K562 (cell line): ENCODE measurements at places on chromosomes 7 and 10. TPM values are rescaled to one million over a fixed set of nuclear protein-coding genes. Genes with fewer than 3 reads are reported as not detected.

Gene KLF14
- not detected in 2 replicates for total RNA-seq

- no peak overlapping the region for H3K27ac ChIP-seq
- no peak for DNase-seq
- no peaks in the 10 kb centered on the region for H3K27me3 ChIP-seq
- peaks cover 3% of the 10 kb centered on the region; the same call in 2 of the 3 replicates for H3K4me1 ChIP-seq
These were observed 13.5 kb downstream of the CCL26 start for GRCh38 chr7:75758491-75758890.

DNA sequence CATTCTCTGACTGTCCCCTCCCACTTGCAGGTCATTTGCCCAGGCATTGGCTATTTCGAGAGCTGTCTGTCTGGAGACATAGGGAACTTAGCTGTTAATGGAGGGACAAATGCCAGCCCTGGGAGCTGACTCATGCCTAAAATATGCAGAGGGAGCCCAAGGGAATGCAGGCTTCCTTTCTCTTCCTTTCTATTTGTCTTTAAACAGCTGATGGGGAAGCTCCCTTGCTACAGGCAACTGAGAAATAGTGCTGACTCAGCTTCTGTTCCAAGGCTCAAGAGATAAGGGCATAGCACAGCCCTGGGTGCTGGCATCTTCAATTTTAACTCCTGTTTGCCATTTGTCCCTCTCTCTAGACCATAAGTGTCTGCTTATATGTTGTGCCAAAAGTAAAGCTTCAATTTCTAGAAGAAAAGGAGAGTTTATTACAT, 82.7 kb upstream of the C1GALT1 start:
- no peaks in the 10 kb centered on the region for H3K36me3 ChIP-seq
- no peak overlapping the region for H3K4me3 ChIP-seq
- peak overlapping the region; percentile 87 for H3K27ac ChIP-seq
- peaks cover 22% of the 10 kb centered on the region for H3K4me1 ChIP-seq
- peak; percentile 71 for DNase-seq
- H3K27me3 ChIP-seq, result no peaks in the 10 kb centered on the region

- no peaks in the 10 kb centered on the region for H3K36me3 ChIP-seq
- H3K27ac ChIP-seq, result no peak overlapping the region
- no peak overlapping the region for H3K4me3 ChIP-seq
- H3K27me3 ChIP-seq, result peaks cover 40% of the 10 kb centered on the region
- peaks cover 10% of the 10 kb centered on the region; the same call in 2 of the 3 replicates for H3K4me1 ChIP-seq
These were observed 85.7 kb upstream of the NMT2 start for GRCh38 chr10:15253951-15254807.

- no peaks in the 10 kb centered on the region for H3K27me3 ChIP-seq
- H3K27ac ChIP-seq, result no peak overlapping the region
- no peak overlapping the region for H3K4me3 ChIP-seq
- DNase-seq, result no peak
- H3K36me3 ChIP-seq, result no peaks in the 10 kb centered on the region
These were observed 897.9 kb upstream of the AUTS2 start for GRCh38 chr7:68700414-68700813.

- H3K36me3 ChIP-seq, result no peaks in the 10 kb centered on the region
- no peaks in the 10 kb centered on the region for H3K27me3 ChIP-seq
- no peaks in the 10 kb centered on the region for H3K4me1 ChIP-seq
- no peak overlapping the region for H3K27ac ChIP-seq
These were observed 562.9 kb upstream of the TPK1 start for GRCh38 chr7:145398758-145399157.

- no peak for DNase-seq
- no peak overlapping the region for H3K4me3 ChIP-seq
- no peaks in the 10 kb centered on the region for H3K4me1 ChIP-seq
- H3K36me3 ChIP-seq, result no peaks in the 10 kb centered on the region
These were observed 74.0 kb downstream of the FGFR2 start for GRCh38 chr10:121524157-121524817.

Gene AMPH
- total RNA-seq, result not detected in 2 replicates

DNA sequence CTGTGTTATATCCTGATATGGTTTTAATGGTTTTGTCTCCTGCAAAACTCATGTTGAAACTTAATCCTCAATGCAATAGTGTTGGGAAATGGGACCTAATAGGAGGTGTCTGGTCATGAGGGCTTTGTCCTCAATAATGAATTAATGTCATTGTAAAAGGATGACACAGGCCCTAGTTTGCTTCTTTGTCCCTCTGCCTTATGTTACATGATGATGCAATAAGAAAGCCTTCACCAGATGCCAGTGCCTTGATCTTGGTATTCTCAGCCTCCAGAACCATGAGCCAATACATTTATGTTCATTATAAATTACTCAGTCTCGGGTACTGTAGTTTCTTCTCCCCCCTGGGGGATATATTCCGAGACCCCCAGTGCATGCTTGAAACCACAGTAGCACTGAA, 1247.4 kb upstream of the SORCS1 start:
- no peak overlapping the region for H3K27ac ChIP-seq
- no peak overlapping the region for H3K4me3 ChIP-seq
- no peak for DNase-seq
- H3K27me3 ChIP-seq, result no peaks in the 10 kb centered on the region
- H3K4me1 ChIP-seq, result no peaks in the 10 kb centered on the region
- no peaks in the 10 kb centered on the region for H3K36me3 ChIP-seq

DNA sequence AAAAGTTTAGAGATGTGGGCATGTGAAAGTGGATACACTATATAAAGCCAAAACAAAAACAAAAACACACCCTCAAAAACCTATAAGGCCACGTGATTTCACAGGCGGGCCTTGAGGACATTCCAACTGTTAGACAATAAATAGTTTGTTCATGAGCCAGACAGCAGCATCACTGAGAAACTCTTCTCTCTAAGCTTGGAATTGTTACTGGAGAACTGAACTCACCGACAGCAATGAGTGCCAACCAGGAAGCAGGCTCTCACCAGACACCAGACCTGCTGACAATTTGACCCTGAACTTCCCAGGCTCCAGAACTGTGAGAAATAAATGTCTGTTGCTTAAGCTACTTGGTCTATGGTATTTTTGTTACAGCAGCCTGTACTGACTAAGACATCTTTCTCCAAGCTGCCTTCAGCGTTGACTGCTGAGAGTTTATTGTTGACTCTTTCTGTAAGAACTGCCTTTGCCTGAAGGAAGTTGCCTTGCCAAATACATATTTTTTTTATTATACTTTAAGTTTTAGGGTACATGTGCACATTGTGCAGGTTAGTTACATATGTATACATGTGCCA, 107.5 kb downstream of the EPDR1 start:
- H3K27ac ChIP-seq, result no peak overlapping the region
- H3K27me3 ChIP-seq, result no peaks in the 10 kb centered on the region
- H3K4me1 ChIP-seq, result no peaks in the 10 kb centered on the region
- no peaks in the 10 kb centered on the region for H3K36me3 ChIP-seq

DNA sequence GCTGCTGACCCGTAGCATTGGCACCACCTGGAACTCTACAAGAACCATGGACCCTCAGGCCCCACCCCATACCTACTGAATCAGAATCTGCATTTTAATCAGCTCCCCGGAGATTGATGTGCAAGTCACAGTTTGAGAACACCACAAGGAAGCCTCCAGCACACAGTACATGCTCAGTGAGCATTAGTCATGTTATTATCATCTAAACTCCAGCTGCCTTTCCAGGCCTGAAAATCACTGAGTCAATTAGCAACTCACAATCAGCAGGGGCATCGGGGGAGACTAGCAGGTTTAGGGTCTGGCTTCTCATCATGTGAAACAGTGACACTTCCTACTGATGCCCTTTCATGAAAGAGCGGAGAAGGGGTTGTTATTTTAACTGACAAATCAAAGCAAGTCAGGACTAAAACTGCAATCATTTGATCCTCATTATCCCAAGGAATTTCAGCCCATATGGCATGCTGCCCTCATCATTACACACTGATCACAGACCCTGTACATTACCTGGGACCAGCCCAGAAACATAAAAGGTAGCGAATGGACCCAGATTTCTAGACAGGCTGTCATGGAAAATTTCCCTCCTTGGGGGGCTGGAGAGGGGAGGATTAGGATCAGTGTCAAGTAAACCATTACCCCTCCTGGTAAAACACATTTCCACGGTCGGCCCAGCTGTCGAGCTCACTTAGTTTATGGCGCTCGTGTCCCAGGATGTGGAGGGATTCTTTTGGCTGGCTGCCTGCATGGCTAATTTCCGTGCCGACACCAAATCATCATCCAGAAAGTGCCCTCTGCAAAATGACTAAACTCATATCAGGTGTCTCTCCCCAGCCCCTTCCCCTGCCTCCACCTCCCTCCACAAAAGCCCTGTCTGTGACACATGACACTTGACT, 122.8 kb downstream of the PRLHR start:
- no peak overlapping the region for H3K27ac ChIP-seq
- H3K4me3 ChIP-seq, result no peak overlapping the region
- H3K36me3 ChIP-seq, result no peaks in the 10 kb centered on the region
- H3K4me1 ChIP-seq, result no peaks in the 10 kb centered on the region; the same call in 2 of the 3 replicates

Gene NPY
- total RNA-seq, result not detected in 2 replicates

GRCh38 chr10:86036544-86036831, 330.1 kb downstream of the GRID1 start:
- H3K4me1 ChIP-seq, result no peaks in the 10 kb centered on the region
- H3K36me3 ChIP-seq, result no peaks in the 10 kb centered on the region
- no peaks in the 10 kb centered on the region for H3K27me3 ChIP-seq

DNA sequence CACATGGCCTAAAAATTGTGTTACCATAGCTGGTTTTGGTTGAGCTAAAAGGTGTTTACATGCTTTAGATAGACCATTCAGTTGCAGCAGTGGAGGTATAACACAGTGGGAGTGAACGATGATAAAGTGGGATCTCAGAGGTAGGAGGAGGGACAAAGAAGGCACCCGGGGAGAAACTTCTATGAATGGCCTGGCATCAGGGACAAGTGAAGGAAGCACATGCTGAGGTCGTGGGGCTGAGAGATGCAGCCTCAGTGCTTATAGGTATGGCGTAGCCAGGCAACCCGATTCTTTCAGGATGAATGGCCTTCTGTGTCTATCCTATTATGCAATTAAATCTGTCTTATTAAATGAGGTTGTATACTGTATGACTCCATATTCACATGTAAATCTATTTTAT, 3.9 kb upstream of the CDK6 start:
- no peaks in the 10 kb centered on the region; the same call in 2 of the 3 replicates for H3K4me1 ChIP-seq
- H3K4me3 ChIP-seq, result no peak overlapping the region
- H3K27me3 ChIP-seq, result no peaks in the 10 kb centered on the region
- no peak overlapping the region for H3K27ac ChIP-seq

DNA sequence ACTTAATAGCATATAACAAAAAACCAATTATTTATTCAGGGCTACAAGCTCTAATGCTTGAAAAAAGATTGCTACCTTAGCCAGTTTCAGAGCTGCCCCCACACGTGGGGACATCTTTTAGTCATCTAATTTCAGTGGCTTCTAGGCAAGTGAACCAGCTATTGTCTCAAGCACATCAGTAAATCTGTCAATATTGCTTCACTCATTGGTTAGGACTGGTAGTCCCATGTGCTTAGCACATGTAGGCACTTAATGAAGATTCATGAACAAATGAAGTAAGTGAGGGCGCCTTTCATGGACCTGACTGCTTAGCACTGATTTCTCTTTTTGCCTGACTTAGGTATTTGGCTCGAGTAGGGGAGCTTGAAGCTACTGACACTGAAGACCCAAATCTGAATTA, 19.6 kb downstream of the ENTPD7 start:
- no peaks in the 10 kb centered on the region for H3K4me1 ChIP-seq
- no peak overlapping the region for H3K27ac ChIP-seq
- no peak for DNase-seq
- no peak overlapping the region for H3K4me3 ChIP-seq
- H3K36me3 ChIP-seq, result peaks cover 4% of the 10 kb centered on the region; the same call in 1 of the 3 replicates

Gene CTAGE4
- total RNA-seq, result 0.07 TPM in 1 of 2 replicates, not detected in the other

- H3K4me1 ChIP-seq, result no peaks in the 10 kb centered on the region
- no peaks in the 10 kb centered on the region for H3K36me3 ChIP-seq
- H3K27me3 ChIP-seq, result no peaks in the 10 kb centered on the region
- no peak overlapping the region for H3K27ac ChIP-seq
- no peak overlapping the region for H3K4me3 ChIP-seq
These were observed 1004.9 kb downstream of the KCNMA1 start for GRCh38 chr10:76632767-76633051.

GRCh38 chr7:50684011-50684712, 98.5 kb downstream of the GRB10 start:
- no peak overlapping the region for H3K27ac ChIP-seq
- peaks cover 15% of the 10 kb centered on the region; the same call in 2 of the 3 replicates for H3K36me3 ChIP-seq
- H3K4me3 ChIP-seq, result no peak overlapping the region
- H3K27me3 ChIP-seq, result no peaks in the 10 kb centered on the region
- DNase-seq, result no peak
- H3K4me1 ChIP-seq, result no peaks in the 10 kb centered on the region

Gene GPC2
- 4.7 and 5.1 TPM in 2 replicates for total RNA-seq

Gene ANKRD61
- not detected in 2 replicates for total RNA-seq

Gene GPR26
- not detected in 2 replicates for total RNA-seq

Gene TRPV6
- 0.18 and 0.81 TPM in 2 replicates for total RNA-seq

DNA sequence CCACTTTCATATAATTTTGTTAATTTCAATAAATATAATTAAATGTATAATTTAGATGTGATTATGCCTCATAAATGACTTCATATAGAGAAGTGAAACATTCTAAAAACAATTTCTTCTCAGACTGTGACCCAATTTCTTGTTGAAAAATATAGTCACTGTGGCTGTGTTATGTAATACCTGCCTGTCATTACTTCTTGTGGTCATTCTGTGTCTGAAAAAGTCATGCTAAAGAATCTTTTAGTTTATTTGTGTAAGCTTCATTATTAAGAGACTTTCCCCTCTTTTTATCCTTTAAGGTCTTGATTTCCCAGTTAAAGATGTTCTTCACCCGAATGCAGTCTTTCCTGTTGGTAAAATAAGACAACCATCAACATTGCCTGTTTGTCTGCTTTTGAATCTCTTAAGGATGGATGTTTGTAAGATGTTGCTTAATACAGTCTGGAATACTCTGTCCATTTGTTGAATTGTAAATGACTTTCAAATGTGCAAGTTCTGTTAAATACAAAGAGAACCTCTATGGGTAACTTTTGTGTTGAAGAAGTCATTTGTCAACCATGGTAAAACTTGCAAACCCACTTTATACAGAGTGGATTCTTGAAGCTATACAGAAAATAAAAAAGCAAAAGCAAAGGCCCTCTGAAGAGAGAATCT, 16.0 kb downstream of the KAT6B start:
- H3K4me3 ChIP-seq, result no peak overlapping the region
- H3K27ac ChIP-seq, result no peak overlapping the region
- DNase-seq, result no peak
- H3K36me3 ChIP-seq, result no peaks in the 10 kb centered on the region

Gene RET
- total RNA-seq, result 0.04 TPM in 1 of 2 replicates, not detected in the other

- H3K27me3 ChIP-seq, result peaks cover 87% of the 10 kb centered on the region
- no peak overlapping the region for H3K4me3 ChIP-seq
- H3K27ac ChIP-seq, result no peak overlapping the region
These were observed 338.7 kb downstream of the DNAJB6 start for GRCh38 chr7:157675427-157675927.

Gene DNAJC2
- 82.9 and 92.1 TPM in 2 replicates for total RNA-seq

GRCh38 chr7:124276005-124276622, 243.2 kb upstream of the TMEM229A start:
- peak; percentile 57 for DNase-seq
- H3K27ac ChIP-seq, result no peak overlapping the region
- no peaks in the 10 kb centered on the region for H3K27me3 ChIP-seq

GRCh38 chr7:66500087-66500486, 128.6 kb upstream of the KCTD7 start:
- 0 out of 3 replicates have a peak overlapping the region, but pooled peaks have one; percentile 9 for H3K27ac ChIP-seq
- H3K27me3 ChIP-seq, result no peaks in the 10 kb centered on the region
- 0 out of 3 replicates have a peak, but pooled peaks cover 3% of the 10 kb centered on the region for H3K36me3 ChIP-seq
- DNase-seq, result peak; percentile 19
- peaks cover 12% of the 10 kb centered on the region for H3K4me1 ChIP-seq
